ENCODE measurements at places on chromosomes 3 and 15.

GRCh38 chr3:157119369-157119951, 40.5 kb downstream of the CCNL1 start:
- no peak for DNase-seq

DNA sequence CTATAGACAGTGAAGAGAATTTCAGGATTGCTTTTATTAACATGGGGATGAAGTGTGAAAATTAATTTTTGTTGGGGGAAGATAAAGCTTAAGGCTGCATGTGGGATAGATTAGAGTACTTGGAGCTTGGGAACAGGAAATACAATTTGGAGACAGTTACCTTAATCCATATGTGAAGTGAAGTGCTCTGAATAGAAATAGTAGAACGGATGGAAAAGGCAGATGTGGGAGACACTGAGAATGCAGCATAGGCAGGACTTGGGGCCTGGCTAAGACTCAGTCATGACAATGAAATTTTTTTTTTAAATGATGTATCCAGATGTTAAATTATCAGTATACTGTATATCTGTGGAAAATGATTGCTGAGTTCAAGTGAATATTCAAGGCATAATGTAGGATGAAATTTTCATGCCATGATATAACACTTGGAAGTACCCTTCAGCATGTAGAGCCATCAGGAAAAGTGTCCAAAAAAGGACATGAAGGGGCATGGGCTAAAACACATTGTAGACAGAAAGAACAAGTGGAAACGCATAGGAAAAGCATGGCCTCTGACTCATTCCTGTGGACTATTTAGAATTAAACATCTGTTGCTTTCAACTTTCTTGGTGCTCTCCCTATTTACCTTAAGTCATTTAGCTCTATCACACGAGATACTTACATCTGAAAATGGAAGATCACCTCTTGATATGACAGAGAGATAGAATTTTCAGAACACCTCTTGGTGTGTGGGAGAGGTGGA, 134.8 kb downstream of the RBMS3 start:
- no peak for DNase-seq

- no peak for DNase-seq
These were observed 18.2 kb downstream of the FAN1 start for GRCh38 chr15:30921781-30922479.

GRCh38 chr3:41064070-41064469, 135.2 kb upstream of the CTNNB1 start:
- DNase-seq = no peak

DNA sequence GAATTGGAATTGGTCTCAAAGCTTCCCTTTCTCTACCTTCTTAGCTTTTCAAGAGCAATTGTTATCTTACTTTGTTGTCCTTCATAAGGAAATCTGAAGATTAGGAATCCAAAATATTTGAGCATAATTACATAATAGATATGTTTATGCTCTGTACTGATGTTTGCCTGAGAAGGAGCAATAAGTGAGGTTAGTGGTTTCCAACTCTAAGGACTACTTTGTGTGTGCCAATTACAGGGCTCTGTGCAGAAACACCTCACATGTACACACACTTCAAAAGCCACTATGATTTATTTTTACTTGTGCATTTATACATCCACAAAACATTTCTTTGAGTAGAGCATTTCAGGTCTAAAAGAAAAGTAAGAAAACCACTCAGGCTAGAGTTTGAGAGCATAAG, 49.9 kb downstream of the MME start:
- no peak for DNase-seq

DNA sequence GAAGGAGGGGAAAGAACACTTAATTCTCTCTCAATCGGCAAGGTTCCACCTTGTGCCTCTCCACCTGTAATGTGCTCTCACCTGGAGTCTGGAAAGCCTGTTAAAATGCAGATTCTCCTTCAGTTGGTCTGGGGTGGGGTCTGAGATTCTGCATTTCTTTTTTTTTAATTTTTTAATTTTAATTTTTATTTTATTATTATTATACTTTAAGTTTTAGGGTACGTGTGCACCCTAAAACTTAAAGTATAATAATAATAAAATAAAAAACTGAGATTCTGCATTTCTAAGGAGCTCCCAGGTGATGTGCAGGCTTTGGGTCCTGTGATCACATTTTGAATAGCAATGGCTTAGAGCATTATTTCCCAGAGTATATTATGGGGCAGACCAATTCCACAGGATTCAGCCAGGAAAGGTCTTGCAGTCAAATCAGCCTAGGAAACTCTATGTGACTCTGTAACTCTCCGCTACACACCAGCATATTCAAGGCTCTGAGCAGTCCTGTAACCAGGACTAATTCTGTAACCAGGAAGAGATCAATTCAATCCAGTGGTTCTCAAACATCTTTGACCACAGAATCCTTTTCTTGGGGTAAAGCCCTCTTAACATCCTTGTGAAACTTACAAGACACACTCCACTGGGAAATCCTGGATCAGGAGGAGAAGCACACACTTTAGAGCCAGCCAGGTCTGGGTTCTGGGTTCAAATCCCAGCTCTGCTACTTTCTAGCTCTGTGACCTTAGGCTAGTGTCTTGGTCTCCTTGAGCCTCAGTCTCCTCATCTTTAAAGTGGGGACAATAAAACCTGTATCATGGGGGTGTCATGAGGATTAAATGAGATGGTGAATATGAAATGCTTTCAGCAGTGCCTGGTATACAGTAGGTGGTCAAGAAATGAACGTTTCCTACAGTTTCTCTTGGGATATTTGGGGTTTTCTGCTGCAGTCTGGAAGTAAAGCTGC, 62.3 kb upstream of the SEC13 start:
- DNase-seq = no peak

DNA sequence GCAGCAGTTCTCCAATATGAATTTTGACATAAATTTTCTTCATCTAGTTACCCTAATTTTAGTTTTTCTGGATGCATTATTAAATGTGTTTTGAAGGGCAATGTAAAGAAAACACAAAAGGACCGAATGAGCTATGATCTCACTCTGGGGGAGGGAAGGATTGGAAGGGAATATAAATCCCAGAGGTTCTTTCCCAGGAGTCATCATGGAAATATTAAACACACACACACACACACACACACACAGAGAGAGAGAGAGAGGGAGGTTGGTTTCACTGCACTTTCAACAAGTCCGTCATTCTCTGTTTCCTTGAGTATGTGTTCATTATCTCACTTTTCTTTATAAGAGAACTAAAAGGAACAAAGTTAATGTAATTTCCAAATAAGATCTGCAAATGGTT, 70.7 kb upstream of the DCBLD2 start:
- no peak for DNase-seq

GRCh38 chr3:194607592-194608389, 25.4 kb downstream of the TMEM44 start:
- no peak for DNase-seq

DNA sequence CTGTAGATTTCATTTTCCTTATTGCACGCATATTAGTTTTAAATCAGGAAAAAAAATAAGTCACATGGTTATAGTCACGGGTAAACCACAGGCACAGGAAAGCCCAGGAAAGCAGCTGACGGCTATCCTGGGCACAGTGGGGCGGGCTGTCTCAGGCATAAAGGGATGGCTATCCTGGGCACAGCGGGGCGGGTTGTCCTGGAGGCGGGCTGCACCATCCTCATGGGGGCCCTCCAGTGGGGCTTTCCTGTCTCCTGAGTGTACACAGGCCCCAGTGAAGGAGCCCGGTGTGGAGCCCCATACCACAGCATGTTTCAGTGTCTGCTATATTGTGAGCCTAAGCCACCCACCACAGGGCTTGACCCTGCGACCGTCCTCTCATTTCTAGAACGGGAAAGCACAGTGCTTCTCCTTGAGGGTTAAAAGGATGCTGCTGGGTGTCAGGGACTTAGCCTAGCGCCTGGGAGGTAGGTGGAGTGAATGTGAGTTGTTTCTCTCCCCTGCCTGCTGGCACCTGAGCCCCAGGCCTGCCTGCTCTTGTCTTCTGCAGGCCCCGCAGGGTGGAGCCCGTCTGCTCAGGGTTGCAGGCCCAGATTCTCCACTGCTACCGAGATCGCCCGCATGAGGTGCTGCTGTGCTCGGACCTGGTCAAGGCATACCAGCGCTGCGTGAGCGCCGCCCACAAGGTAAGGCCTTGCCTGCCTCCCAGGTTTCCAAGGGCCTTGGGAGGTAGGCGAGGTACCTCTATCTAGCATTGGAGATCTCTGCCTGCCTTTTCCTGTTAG, 25.9 kb upstream of the PLXNA1 start:
- DNase-seq = no peak

- no peak for DNase-seq
These were observed 13.9 kb upstream of the TOP2B start for GRCh38 chr3:25678581-25678980.

- no peak for DNase-seq
These were observed 333.9 kb downstream of the PTPRG start for GRCh38 chr3:61894988-61895935.

DNA sequence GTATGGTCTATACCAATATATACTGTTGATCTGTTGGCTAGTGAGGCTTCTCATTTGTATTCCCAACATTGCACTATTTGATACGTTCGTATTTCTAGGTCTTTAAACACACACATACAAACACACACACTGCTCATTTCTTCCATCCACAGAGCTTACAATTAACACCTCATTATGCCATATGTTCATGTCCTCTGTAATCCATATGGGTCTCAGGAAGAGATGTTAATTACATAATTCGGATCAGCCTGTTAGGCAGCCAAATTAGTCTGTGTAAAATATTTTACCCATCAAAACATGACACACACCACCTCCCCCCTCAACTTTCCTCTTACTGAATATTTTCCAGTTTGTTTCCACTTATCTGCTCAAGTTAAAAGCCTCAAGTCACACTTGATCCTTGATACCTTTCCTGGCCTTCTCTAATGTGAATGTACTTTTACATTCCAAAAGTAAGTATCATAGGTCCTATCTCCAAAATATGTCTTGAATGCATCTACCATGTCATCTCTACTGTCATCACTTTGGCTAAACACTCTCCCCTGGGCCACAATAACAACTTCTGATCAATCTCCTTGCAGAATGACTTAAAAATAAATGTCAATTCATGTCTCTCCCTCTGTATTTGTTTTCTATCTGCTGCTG, 28.2 kb downstream of the EOGT start:
- no peak for DNase-seq

GRCh38 chr3:126692858-126693257, 11.2 kb upstream of the CHCHD6 start:
- DNase-seq = no peak

DNA sequence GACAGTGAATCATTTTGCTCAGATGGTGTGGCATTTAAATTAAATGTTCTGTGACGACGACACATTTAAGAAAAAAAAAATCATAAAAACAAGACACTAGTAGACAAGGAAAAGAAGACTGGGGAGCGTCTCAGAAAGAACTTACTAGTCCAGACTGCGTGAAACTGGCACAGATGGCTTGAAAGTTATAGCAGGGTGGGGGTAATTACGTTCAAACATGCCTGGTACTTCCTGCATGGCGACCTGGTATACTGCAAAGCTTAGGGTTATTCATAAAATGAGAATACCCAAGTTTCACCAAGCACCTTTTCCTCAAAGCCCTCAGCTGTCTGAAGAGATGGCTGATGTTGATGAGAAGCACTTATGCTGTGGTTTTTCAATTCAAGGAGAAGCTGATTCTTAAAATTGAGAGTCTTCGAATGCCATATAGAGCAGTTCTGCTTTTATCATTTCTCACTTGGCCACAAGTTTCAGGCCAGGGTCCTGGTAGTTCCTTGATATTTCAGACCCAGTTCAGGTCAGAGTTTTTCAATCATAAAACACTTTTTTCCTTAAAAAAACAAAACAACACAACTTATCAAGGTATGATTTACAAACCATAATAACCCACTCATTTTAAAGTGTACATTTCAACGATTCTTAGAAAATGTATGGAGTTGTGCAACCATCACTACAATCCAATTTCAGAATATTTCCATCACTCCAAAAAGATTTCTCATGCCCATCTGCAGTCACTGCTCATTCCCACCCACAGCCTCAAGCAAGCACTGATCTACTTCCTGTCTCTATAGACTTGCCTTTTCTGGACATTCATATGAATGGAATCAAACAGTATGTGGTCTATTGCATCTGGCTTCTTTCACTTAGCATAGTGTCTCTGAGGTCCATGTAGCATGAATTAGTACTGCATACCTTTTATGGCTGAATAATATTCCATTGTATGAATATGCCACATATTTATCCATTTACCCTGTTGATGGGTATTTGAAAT, 24.7 kb downstream of the PCOLCE2 start:
- DNase-seq = no peak

DNA sequence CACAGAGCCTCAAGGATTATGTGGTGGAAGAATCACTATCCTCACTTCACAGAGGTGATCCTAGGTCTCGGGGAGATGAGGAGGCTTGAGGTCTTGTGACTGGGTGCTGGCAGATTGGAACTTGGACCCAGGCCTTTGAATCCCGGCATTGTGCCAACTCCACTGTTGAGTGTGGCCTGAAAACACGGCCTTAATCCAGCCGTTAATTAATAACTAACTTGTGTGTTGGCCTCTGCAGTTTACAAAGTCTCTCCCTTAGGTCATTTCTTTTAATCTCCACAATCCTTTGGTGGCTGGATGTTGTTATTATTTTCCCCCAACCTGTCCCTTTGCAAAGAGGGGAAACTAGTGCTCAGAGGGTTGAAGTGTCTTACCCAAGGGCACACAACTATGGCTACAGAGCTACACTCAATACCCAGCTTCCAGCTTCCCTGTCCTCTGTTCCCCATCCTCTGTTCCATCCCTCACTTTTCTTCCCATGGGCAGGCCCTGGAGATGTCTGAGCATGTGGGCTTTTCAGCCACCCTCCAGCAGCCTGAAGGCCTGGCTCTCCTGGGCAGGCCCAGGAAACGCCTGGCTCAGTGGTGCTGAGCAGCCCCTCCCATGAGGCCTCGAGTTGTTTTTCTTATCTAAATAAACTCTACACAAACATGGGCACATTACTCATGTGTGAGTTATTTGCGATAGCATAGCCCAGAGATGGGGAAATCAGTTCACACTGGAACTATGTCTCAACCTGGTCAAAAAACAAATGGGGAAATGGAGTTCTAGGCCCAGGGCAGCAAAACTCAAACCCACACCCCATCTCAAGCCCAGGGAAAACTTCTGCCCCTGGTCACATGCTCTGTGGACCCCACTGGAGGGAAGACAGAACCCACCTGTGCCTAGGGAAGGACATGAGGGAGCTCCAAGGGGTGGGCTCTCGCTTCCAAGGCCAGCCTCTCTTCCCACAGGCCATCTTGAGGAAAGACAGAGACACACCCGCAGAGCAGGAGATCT, 16.8 kb upstream of the SMAD3 start:
- no peak for DNase-seq

DNA sequence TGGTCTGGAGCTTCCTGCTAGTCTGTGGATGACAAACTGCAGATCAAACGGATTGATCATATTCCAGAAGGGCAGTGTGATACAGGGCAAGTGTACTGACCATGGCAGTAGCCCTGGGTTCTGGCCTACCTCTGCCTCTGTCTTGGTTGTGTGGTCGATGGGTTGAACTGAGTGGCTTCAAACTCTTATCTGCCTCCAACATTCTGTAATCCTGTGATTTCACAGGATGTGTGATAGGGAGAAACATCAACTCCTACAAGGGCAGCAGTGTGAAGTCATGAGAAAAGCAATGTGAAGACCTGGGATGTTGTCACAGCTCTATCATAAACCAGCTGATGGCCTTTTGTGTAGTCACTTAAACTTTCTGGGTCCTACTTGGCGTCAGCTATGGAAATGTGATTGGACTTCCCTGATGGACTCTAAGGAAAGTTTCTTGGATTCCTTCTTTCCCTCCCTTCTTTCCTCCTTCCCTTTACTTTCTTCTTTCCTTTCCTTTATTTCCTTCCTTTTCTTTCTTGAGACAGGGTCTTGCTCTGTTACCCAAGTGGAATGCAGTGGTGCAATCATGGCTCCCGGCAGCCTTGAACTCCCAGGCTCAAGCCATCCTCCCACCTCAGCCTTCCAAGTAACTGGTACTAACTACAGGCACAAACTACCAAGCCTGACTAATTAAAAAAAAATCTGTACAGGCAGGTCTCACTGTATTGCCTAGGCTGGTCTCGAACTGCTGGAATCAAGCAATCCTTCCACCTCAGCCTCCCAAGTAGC, 114.8 kb downstream of the BBX start:
- DNase-seq = no peak
